ENCODE measurements at places on chromosomes 12 and 14. TPM values are rescaled to one million over a fixed set of nuclear protein-coding genes. Genes with fewer than 3 reads are reported as not detected.
A peak's percentile ranks its signal among the peaks of the same experiment; 100 is the strongest.

The SLC17A8 gene
- polyA plus RNA-seq: 0.23 TPM

The TAS2R31 gene
- 1.9 TPM for polyA plus RNA-seq

The KLHL28 gene
- 15.3 TPM for polyA plus RNA-seq

The TAS2R9 gene
- polyA plus RNA-seq: not detected

The IAPP gene
- not detected for polyA plus RNA-seq

The ISM2 gene
- polyA plus RNA-seq: 1.2 TPM

The CPM gene
- polyA plus RNA-seq: 25.5 TPM

The KLRG1 gene
- polyA plus RNA-seq: 1.5 TPM

The COQ5 gene
- polyA plus RNA-seq: 73.6 TPM

The ARHGAP9 gene
- 2.5 TPM for polyA plus RNA-seq

The GDF11 gene
- polyA plus RNA-seq: 22.3 TPM

The RNASE4 gene
- polyA plus RNA-seq: 1.7 TPM

DNA sequence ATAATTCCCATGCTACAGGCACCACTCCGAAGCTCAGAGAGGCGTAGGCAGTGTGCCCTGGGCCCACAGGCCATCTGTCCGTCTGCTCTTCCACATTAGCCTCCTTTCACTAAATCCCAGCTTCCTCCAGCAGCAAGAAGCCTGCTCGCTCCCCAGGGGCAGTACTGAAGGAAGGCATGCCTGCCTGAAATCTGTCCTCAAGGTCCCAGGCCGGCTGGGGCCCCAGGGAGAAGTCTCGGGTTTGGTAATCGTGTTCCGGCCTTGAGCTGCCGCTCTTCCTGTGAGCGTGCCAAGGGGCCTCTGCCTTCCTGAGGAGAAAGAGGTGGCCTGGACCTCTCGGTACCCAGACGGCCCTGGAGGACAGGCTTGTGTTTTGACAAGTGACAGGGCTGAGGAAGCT is 15.2 kb upstream of the DLK1 start:
- no peak for DNase-seq

- no peak for DNase-seq
These were observed 33.3 kb upstream of the BEGAIN start for GRCh38 chr14:100620255-100621100.

- DNase-seq: no peak
These were observed 2.9 kb downstream of the PHLDA1 start for GRCh38 chr12:76028571-76029277.

DNA sequence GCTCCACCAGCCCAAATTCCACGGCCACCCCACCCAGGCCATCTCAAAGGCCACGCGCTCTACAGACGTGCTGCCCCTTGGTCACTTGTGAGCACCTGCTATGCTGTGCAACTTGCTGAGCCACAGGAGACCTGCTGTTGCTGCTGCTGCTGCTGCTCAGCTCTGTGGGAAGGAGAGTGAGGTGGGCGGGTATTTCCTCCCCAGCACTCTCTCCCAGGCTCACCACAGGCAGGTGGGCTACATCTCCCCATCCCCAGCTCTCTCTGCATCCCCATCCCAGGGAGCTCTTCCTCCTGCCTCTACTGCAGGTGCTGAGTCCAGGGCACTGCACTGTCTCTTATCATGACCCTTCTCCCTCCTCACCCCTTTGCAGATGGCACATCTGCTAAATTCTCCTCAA is 306.9 kb downstream of the BCL11B start:
- no peak for DNase-seq

- no peak for DNase-seq
These were observed 5.6 kb downstream of the ZNF385A start for GRCh38 chr12:54378796-54379397.

DNA sequence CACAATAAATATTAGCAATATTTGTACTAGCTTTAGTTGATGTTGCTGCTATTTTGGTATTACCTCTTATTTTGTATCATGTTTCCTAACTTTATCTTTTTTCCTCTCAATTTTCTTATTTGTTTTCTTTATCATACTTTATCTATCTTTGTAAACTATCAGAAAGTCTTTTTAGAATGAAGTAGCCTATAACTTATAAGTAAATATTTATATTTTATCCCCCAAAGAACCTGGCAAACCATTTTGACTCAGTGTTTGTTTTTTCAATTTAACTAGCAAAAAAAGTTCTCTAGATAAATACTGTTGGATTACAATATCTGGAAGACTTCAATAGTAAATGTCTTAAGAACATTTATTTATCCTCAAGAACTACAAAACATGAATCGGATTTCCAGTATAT is 135.7 kb upstream of the PDZRN4 start:
- DNase-seq: no peak

GRCh38 chr14:58826845-58827686 is 189.3 kb downstream of the DACT1 start:
- no peak for DNase-seq

- no peak for DNase-seq
These were observed 153.3 kb upstream of the PARP11 start for GRCh38 chr12:4026517-4026916.

GRCh38 chr12:95182868-95183415 is 34.3 kb downstream of the FGD6 start:
- DNase-seq: no peak

- DNase-seq: no peak
These were observed 48.7 kb upstream of the GARIN2 start for GRCh38 chr14:67140556-67140955.

DNA sequence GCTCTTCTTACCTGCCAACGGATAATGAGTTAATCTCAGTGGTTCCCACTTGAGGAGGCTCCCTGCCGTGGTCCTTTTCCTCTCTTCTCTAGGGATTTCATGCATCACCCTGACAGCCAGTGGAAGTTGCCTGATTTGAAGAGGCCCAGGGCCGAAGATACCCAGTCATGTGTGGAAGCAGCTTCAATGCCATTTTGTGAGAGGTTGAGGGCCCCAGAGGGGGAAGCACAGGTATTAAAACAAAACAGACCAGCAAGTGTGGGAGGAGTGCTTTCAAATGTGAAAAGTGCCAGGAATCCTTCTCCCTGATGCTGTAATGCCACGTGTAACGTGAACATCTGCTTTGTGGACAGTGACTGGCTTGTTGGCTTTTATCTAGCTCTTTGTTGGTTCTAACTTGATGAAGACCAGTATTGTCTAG is 1.5 kb downstream of the TCP11L2 start:
- DNase-seq: no peak

DNA sequence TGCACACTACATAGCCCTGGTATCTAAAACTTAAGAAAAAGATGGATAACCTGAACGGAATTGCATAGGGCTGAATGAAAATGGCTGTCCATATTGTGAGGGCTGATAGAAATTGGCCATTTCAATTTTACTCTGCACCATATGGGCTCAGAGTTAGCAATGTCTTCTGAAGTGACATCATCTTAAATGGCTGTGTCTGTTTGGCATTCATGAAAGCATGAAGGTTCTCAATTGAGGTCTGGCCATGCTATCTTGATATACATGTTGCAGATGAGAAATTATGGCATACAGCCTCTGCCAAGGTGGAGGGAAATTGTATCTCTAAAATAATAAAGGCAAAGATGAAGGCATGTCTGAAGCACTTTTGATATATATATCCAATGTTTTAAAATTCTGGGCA is 226.0 kb upstream of the PDE3A start:
- no peak for DNase-seq

- no peak for DNase-seq
These were observed 41.8 kb downstream of the FMNL3 start for GRCh38 chr12:49665384-49665783.

- DNase-seq: no peak
These were observed 17.0 kb upstream of the CSRP2 start for GRCh38 chr12:76895796-76896195.

DNA sequence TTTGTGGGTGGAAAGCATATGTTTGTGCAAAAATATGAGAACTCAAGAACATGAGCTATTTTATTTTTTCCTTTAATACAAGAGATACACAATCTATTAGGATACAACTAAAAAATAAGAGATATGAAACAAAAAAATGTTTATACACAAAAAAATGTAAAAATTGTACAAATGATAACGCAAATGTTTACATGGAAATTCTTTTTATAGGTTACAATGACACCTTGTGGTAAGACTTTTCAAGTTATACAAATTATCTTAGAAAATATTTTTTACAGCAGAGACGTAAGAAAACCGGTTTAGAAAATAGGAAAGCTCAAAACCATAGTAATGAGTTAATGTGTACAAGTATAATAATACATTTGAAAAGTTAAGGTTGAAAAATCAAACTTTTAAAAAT is 25.5 kb downstream of the CEP83 start:
- DNase-seq: no peak

DNA sequence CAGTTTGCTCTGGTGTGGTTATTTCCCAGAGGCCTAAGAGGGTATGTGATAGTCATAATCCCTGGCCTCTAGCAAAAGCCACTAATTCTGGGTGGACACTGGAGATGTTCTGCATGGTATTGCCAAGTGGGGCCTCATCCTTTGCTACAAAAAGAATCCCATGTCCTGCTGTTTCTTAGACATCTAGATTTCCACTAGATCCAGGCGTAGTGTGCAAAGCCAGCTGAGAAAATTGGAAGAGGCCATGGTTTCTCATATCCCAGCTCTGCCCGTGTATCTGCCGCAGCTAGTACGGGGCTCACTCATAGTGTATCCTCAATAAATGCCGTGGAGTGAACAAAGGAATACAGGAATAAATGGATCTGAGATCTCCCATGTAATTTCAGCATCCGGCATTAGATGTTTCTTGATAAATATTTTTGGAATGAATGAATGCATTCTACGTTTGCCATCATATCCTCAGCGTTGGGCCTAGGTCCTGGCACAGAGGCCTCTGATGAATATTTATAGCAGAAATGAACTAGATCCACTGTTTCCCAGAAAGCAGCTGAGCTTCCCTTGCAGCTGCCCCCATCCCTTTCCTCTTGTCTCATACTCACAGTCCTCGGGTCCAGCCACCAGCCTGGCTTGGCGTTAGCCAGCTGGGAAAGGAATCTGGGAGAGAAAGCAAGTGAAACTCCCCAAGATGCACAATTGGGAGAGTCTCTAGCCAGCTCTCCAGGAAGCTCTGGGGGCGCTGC is 76.3 kb upstream of the NOS1 start:
- DNase-seq: no peak

GRCh38 chr12:28110329-28110728 is 79.9 kb upstream of the CCDC91 start:
- DNase-seq: no peak

- DNase-seq: no peak
These were observed 22.0 kb upstream of the RCOR1 start for GRCh38 chr14:102570334-102570995.

DNA sequence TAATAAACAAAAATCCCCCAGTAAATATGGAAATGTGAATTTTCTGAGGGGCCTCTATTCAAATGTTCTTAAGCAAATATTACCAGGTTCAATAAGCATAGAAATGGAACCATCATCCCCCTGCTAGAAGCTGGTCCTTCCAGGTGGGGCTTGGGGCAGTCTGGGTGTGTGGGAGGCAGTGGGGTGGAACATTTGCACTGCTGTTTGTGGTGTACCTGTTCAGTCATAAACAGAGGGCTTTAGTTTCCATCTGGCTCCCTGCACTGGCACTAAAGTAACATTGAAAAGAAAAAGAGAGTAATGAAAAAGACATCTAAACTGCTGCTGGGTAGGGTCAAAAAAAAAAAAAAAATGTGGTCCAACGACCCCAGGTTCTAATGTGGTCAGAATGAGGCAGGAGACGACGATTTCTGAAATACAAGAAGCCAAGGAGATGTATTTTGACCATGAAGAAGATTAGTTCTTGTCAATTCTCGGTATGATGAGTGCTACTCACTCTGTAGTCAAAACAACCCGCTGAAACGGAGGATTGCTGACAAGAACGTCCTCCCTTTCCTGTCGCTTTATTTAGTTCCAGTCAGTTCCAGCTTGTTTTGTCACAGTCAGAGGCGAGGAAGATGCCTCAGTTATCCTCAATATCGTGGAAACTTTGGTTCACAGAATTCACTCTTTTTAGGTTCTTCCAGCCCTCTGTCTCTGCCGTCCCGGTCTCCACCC is 44.2 kb upstream of the MANSC4 start:
- DNase-seq: no peak

- peak; percentile 71 for DNase-seq
These were observed 320.6 kb downstream of the RAD51B start for GRCh38 chr14:68140076-68140741.

DNA sequence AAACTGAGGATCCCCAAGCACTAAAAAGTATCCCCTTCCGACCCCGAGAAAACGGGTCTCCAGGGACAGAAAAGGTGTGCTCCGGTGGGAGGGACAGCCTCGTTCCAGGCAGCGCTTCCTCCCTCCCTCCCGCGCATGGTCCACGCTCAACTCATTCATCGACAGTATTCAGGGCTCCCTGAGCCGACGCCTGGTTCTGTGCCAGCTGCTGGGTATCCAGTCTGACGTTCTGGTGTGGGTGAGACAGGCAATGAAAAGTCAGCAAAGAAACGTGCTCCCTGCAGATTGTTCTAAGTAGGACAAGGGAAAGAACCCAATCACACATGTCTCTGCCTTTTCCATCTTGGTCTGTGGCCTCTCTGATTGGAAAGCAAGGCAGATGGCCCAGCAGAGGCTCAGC is 19.6 kb upstream of the SMOC1 start:
- no peak for DNase-seq

GRCh38 chr12:96112733-96113132 is 77.3 kb upstream of the LTA4H start:
- no peak for DNase-seq

- no peak for DNase-seq
These were observed 94.5 kb upstream of the VASH1 start for GRCh38 chr14:76666746-76667145.

GRCh38 chr12:8698132-8698851 is 501 bp downstream of the RIMKLB start:
- no peak for DNase-seq

DNA sequence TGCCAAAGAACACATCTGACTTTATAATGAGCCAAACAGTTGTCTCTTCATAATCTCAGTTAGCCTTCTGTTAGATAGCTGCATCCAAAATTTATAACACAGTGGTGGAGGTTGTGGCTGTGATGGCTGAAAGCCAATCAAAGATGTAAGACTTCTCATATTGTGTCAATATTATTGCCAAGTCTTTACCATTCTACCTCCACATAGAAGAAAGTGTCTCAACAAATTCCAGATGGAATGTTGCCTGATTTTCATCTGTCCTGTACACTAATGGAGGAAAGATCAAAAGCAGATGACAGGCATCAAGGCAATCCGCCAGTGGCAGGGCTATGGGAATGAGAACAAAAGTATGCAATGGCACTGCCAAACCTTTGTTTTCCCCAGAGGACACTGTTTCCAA is 813.1 kb upstream of the NOVA1 start:
- no peak for DNase-seq
